ENCODE measurements at places on chromosomes 6 and 20. TPM values are rescaled to one million over a fixed set of nuclear protein-coding genes. Genes with fewer than 3 reads are reported as not detected.

The EYS gene
- polyA plus RNA-seq: not detected

The PPP2R5D gene
- 29.9 TPM for polyA plus RNA-seq

The RAMACL gene
- 0.38 TPM for polyA plus RNA-seq

The PNLDC1 gene
- polyA plus RNA-seq: not detected
